Fibroblast of skin of left quadriceps (primary cell): ENCODE measurements at places on chromosomes 6 and 20.
A peak's percentile ranks its signal among the peaks of the same experiment; 100 is the strongest.

GRCh38 chr20:14337400-14338171 is at the start of gene FLRT3:
FLRT3 (minus strand) TSS chr20:14337612; CDS start chr20:14327506, 10,106 bp downstream.
- DNase-seq = peak; percentile 95

DNA sequence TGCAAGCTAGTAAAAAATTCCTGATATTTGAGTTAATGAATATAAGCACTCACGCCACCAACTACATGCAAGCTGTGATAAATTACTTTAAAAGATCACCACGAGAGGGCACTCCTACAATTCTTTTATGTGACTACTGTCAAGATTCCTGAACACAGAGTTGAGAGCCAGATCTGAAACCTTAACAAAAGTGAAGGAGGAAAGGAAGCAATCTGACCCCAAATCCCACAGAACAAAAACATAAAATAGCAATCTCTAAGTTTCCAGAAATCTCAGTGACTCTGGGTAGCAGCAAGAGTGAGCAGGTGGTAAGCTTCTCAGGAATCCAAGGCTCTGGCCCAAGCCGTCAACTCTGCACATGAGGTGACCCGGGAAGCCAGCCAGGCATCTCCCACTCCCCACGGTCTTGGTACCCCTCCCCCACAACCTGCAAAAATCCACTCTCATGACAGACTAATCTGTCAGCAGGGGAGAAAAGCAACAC is 55.1 kb downstream of the STAU1 start:
- DNase-seq = peak; percentile 60

GRCh38 chr6:160111806-160112205 is 9.8 kb upstream of the SLC22A1 start:
- DNase-seq = no peak

DNA sequence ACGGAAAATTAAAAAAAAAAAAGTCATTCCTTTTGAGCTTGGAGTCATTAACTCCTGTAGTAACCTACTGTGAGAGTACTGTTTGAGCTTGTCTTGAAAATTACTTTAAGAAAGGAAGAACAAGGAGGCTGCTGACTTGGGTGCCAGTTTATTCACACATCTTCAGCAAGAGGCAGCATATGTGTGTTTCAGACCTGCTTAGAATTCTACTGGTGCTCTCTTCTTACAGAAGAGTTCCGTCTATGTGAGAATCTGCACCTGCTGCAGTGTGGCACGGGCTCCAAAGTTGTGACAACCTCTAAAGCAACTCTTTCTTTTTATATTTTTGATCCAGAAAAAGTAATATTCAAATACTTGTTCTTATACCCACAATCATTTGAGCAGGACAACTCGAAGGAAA is 117.4 kb upstream of the SOX4 start:
- no peak for DNase-seq

- peak; percentile 38 for DNase-seq
These were observed 887 bp downstream of the GABBR1 start for GRCh38 chr6:29631860-29632731.

- DNase-seq = no peak
These were observed 79.4 kb downstream of the CD24 start for GRCh38 chr6:106894978-106895702.

DNA sequence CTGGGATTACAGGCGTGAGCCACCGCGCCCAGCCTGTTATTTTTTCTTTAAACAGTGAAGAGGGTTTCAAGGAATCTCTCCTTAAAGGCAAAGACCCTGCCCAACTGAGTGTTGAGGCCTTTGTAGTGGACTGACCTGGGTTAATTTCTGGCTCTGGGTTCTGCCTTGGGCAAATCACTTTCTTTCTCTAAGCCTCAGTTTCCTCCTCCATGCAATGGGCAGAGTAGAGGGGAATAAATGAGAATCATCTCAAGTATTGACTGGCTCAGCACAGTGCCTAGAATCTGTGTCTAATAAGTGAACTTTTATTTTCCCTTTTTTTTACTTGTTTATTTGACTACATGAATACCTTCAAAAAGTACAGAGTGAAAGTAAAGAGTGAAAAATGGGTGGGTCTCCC is 31.0 kb upstream of the SLC9A8 start:
- DNase-seq = no peak

- DNase-seq = no peak
These were observed 3.1 kb downstream of the RAMACL start for GRCh38 chr6:166583230-166583965.

GRCh38 chr6:139016337-139017213 is 12.0 kb upstream of the ABRACL start:
- DNase-seq = no peak

DNA sequence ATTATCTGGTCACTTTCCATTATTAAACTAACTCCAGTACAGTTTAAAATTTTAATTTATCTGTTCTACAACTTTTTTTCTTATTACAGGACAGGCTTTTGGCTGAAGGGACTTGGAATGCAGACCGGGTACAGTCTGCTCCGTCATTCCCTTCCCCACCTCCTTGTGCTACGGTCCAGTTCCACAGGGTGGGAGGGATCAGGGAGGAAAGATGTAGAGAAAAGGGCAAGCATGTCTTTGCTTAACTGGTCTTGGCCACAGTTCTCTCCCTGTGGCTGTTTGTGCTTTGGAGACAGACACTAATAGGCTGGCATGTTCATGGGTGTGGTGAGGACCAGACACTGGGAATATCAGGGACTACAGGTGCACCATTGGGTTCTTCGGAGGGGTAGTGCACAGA is 12.1 kb upstream of the RGS17 start:
- no peak for DNase-seq

DNA sequence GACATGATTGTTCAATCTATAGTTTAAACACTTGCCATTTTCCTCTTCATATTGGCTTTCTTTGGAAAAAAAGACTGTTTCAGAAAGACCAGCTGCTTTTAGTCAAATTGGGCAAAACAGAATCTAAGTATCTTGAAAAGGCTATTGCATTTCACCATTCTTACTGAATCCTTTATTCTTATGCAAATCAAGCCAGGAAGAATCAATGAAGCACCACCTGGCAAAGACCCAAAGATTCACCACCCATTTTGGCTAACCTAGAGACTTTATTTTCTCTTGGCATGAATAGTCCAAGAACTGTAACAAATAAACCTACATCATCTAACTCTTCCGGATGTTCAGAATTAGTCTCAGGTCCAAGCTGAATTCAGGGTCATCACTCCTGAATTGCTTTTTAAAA is 71.3 kb upstream of the EYA4 start:
- no peak for DNase-seq

- DNase-seq = no peak
These were observed 129.0 kb downstream of the TAF4 start for GRCh38 chr20:61936701-61937131.

GRCh38 chr20:63471981-63472831 is at the start of gene KCNQ2:
KCNQ2 (minus strand) TSS chr20:63472655; CDS start chr20:63472463, 192 bp downstream.
- no peak for DNase-seq

- no peak for DNase-seq
These were observed 17.4 kb downstream of the ITPR3 start for GRCh38 chr6:33638556-33638955.

DNA sequence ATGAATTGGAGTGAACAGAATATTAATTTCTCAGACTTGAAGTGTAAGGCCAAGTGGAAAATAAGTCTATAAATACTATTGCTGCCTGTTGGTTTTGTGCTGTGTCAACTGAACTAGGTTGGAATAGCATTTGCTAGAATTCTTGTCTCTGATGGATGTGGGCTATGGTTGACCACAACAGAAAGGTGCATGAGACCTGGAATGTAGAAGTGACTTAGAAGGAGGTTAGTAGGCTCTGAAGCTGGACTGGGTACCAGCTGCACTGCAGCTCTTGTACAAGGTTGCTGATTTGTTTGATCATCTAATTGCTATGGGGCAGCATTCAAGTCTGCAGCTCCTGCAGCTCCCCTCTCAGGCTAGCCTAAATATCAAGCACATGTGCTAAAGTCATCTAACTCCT is 479.0 kb upstream of the NRSN1 start:
- no peak for DNase-seq

DNA sequence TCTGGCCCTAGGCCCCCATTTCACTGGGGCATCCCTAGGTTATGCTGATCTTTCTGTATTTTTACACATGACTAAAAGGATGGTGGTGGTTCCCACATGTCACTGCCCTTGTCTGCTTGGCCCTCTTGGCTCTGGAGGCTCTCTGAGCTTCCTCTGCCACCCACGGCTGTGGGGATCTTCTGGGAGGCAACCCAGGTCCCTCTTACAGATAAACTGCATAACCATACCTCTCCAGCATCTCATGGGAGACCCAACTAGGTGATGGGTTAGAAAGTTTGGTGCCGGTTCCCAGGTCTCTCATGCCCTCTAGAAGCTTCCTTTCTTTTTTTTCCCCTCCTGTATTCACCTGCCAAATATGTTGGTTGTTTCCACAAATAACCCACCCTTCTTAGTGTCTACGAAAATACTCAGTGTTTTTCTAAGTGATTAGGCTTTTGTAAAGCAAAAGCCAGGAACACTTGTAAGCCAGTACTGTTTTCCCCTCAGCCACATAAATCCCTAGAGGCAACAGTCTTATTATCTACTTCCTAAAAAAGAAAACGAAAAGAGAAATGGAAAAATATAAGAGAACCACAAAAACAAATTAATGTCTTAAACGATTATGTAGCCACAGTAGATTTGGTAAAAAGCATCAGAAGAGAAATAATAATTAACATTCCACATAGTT is 71.7 kb upstream of the SMLR1 start:
- no peak for DNase-seq

DNA sequence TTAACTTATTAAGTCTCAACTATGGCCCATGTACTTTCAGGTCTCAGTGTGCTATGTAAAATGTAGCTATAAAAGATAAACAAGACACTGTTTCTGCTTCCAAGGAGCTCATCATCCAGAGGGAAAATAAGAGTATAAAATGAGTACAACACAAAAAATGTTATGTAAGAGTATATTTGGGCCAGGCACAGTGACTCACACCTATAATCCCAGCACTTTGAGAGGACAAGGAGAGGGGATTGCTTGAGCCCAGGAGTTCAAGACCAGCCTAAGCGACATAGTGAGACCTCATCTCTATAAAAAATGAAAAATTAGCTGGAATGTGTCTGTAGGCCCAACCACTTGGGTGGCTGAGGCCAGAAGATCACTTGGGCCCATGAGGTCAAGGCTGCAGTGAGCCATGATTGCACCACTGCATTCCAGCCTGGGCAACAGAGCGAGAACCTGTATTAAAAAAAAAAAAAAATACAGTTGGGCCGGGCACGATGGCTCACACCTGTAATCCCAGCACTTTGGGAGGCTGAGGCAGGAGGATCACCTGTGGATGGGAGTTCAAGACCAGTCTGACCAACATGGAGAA is 124.0 kb downstream of the EDN1 start:
- DNase-seq = no peak

DNA sequence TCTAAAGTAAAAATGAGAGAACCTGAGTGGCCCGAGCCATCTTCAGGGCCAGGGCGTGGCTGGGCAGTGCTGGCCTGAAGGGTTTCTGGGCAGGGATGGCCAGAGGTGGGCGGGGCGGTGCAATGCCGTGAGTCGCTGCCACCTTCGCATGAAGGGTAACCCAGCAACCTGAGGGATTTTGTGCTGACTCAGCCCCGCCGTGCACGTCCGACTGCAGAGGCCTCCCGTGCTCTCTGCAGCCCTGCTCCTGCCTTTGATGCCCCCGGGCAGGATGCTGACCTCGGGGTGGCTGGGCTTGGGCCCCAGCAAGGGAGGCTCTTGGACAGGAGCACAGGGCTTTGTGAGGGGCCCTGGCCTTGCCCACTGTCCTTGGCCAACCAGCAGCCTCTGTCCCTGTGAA is 81.7 kb upstream of the GATA5 start:
- no peak for DNase-seq

GRCh38 chr20:58675146-58675584 is 17.4 kb upstream of the NPEPL1 start:
- no peak for DNase-seq

GRCh38 chr6:19325335-19325789 is 511.8 kb upstream of the ID4 start:
- no peak for DNase-seq

DNA sequence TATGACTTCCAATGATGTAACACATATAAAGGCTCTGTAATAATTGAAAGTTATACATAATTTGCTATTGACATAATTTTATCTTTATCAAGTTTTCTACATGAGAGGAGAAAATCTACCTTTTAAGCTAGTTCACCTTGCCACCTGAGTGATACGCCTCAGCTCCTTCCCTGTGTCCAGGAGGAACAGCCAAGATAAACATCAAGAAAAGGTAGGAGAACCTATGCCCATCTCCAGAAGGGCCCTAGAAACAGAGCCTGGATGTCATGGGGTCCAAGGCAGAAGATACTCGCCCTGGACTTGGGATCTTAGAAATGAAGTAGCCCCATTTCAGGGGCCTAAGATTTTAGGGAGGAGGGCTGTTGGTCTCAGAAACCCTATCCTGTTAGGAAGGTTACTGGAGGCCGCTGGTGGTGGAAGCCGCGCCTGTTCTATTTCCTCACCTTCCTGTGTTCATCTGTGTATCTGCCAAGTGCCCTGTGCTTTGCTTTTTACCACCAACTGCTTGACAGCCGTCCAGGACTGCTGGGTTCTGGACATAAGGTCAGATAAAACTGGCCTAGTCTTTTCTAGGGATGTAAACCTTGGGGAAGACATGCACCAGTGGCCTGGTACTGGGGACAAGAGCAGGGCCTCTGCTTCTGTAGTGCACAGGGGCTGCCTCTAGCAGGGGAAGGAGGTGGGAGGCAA is 178.5 kb downstream of the ARID1B start:
- no peak for DNase-seq

DNA sequence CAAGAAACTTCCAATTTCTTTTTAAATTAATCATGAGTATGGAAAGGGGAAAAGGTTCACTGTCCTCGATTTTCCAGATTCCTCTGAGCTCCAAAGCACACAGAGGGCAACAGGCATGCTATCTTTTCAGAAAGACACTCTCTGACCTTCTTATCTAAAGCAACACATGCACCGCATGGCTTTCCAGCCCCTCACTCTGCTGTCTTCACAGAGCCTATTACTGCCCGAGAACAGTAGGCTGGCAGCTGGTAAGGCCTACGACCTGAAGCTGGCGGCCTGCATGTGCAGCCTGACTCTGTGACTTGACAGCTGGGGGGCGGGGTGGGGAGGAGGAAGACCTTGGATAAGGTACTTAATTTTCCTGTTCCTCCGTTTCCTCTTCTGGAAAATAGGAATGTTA is 86.3 kb downstream of the ELOVL4 start:
- no peak for DNase-seq

GRCh38 chr6:96522465-96523009 is 931 bp downstream of the UFL1 start:
- DNase-seq = no peak

DNA sequence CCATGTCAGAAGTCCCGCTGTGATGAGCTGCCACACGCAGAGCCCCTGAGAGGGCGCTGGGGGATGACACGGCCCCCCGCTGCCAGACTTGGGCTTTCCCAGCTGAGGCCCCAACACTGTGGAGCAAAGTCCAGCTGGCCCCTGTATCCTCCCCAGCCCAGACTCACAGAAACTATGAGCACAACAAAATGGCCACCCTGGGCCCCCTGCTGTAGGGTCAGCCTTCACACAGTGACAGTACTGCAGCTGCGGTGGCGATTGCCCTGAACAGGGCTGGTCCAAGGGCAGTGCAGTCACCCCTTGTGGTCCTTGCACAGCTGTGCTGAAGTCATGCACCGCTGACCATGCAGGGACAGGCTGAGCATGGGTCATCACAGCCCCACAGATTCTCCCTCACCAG is 78.2 kb upstream of the CST7 start:
- no peak for DNase-seq
